Natural killer cell (primary cell): ENCODE measurements at places on chromosomes 1 and 21. TPM values are rescaled to one million over a fixed set of nuclear protein-coding genes. Genes with fewer than 3 reads are reported as not detected.

The FCGR3B gene
- total RNA-seq = 12.8 TPM

The OR2T29 gene
- not detected for total RNA-seq

The MLLT11 gene
- 18.6 TPM for total RNA-seq

The KCNE2 gene
- total RNA-seq = not detected

The TFF2 gene
- total RNA-seq = not detected

The RCSD1 gene
- 110 TPM for total RNA-seq

The FAM177B gene
- not detected for total RNA-seq

The ZFP69B gene
- total RNA-seq = 2.3 TPM

The PRRX1 gene
- total RNA-seq = not detected
